Activated CD4-positive, alpha-beta T cell treated with anti-CD3 and anti-CD28 coated beads, Interleukin-2, amount 50 U/mL, for 48 hours (primary cell): ENCODE measurements at places on chromosomes 2 and 18.

DNA sequence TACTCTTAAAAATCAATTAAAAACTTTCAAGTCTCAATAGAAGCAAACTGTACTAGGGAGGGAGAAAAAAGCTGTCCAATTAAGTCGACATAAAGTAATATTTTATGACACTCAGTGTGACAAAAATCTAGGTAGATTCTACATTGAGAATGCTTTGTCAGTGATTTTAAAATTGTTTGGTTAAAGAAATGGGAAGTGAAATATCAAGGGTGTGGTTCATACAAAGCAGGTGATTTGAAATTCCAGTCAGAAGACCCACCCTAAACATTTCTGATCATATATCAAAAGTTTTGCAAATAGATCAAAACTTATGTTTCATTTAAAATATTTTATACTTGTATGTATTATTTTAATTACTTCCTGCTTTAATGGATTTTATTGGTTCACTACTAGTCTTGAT is 338.9 kb upstream of the DCC start:
- DNase-seq = no peak

- no peak for DNase-seq
These were observed 258.5 kb downstream of the PTGR3 start for GRCh38 chr18:74950479-74950878.

GRCh38 chr2:112737542-112738232 is 16.9 kb downstream of the NT5DC4 start:
- DNase-seq = no peak

- no peak for DNase-seq
These were observed 847.6 kb upstream of the CELF4 start for GRCh38 chr18:38413193-38413592.

DNA sequence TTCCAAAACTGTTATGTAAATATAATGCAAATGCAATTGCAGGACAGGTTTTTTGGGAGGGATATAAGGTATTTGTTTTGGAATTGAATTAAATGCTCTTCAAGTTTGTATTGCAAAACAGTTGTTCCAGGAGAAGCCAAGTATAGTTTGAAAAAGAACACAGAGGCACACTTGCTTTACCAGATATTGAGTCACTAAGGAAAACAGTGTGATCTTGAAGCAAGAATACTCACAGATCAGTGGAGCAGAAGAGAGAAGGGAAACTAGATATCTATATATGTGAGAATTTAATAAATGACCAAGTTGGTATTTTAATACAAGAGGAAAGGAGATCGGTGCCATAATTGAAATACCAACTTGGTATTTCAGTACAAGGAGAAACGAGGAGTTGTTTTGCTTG is 178.9 kb downstream of the CAPN13 start:
- DNase-seq = no peak

DNA sequence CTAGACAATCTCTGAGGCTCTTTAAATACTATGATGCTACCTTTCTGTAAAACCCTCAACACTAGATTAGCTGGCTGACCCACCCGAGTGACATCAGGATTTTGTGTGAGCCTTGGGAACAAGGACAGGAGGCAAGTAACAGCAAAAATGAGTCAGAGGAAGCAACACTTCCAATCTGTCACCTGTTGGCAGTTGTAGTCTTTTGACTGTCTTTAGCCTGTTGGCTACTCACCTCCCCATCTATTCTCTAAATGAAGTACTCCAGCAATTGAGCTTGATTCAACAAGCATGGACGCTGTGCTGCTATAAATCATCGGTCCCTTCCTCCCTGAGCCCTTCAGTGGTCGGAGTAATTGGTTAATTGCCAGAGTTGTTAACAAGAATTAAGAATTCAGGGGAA is 898.7 kb downstream of the BCL11A start:
- no peak for DNase-seq

DNA sequence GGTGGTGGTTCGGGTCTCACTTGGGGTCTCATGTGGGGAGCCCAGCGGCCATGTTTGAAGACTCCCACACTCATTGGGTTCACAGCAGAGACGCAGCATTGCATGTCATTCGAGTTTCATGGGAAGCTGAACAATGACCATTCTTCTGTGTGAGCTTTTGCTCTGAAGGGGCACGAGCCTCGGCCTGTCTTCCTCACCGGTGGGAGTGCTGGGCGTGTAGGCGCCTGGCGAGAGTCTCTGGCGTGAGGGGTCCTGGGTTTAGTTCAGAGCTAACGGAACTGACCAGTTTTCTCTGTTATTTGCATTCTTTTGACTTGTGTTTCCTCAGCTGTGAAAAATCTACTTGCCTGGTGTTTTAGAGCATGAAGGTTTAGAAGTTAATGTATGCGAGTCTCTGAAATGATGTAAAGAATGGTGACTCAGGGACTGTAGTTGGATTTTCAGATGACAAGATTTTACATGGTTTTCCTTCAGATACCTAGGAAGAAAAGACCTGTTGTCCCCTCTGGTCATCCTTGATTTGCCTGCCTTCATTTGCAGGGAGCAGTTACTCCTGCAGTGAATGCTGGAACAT is 98.1 kb downstream of the ARMC9 start:
- no peak for DNase-seq
